ENCODE measurements at places on chromosomes 7 and 10.

DNA sequence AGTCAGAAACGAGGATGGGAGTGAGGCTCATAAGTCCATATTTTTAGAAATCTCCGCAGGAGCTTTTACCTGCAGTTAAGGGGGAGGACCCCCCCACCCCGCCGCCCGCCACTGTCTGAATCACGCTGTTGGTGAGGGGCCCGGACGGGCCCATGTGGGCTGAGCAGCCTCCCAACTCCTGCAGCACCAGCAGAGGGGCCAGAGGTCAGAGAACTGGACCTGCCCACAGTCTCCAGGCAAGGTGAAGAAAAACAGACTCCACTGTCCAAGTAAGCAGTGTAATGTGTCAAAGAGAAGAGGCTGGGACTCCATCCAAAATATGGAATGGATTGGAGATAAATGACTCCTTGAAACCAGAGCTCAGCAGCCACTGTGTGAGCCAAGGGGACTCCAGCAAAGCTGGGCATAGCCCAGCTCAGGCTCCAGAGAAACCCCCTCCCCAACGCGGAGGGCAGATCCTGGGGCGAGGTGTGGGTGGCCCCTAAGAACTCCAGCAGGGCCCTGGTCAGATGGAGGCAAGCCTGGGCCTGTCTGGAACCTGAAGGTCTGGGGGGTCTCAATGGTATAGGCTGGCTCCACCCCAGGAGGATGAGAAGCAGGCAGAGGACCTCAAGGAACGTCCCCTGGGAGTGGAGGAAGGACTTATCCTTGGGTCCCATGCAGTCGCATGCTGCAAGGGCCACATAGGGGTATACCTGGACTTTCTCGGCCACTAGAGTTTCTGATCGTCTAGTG is 128.5 kb upstream of the TNS3 start:
- DNase-seq: no peak

DNA sequence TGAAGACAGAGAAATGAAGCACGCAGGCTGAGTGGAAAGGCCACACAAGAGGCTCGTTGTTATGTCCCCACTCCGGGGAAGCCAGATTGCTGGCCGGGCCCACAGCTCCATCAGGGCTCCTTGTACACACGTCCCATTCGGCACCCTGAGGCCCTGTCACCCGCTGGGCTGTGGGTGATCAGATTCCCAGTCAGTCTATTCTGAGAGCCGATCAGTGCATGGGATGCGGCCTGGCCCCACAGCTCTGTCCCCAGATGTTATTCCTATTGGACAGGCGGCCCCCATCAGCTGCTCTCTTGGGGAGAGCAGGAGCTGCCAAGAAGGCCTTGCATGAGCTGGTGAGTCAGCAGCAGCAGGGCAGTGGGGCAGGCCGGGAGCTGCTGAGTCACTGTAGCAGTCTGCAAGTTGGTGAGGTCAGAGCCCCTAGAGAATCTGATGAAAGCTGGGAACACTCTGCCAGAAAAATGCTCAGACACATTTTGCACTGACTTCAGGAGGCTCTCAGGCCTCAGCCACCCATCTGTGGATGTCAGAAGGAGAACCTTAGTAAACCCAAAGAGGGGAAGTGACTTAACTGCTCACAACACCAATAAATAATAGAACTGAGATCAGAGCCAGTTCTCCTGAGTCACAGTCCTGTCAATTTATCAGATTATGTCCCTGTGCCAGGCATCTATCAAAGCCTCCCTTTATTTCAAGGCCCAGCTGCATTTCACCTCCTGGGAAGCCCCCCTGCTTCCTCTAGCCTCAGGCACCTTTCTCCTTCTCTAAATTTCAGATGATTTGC is 9.4 kb upstream of the PSAP start:
- DNase-seq: peak; percentile 69

- DNase-seq: no peak
These were observed 40.2 kb upstream of the ATXN7L1 start for GRCh38 chr7:105916603-105917002.

GRCh38 chr7:151630358-151630757 is 110.7 kb upstream of the RHEB start:
- DNase-seq: no peak

- DNase-seq: no peak
These were observed 3.6 kb downstream of the NPM3 start for GRCh38 chr10:101779544-101780186.

DNA sequence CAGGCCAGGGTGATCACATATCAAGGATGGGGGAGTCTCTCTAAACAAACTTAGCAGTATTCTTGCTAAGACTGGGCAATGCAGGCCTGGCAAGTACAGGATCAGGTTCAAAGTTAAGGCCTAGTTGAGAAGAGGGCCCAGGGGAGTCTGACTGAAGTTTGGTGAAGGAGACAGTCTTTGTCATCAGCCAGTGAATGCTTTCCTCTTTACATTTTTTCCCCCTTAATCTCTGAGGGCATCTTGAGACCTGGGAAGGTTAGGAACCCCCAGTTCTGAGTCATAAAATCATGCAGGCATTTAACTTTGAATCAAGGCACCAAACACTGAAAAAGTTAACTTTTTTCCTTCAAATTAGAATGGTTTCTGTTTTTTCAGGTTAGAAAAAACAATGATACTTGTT is 311.5 kb downstream of the REEP3 start:
- no peak for DNase-seq

GRCh38 chr10:102101152-102101551 is 19.0 kb downstream of the LDB1 start:
- DNase-seq: no peak

DNA sequence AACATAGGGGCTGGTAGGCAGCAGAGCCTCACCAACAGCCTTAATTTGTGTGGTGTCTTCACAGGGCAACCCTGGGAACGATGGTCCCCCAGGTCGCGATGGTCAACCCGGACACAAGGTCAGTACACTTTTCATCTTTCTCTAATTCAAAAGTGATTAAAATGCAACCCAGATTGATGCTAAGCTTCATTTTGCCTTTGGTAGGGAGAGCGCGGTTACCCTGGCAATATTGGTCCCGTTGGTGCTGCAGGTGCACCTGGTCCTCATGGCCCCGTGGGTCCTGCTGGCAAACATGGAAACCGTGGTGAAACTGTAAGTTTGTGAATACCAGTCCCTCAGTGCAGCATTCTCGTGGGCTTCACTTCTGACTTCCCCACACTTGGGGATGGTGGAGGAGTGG is 30.9 kb downstream of the COL1A2 start:
- DNase-seq: no peak

DNA sequence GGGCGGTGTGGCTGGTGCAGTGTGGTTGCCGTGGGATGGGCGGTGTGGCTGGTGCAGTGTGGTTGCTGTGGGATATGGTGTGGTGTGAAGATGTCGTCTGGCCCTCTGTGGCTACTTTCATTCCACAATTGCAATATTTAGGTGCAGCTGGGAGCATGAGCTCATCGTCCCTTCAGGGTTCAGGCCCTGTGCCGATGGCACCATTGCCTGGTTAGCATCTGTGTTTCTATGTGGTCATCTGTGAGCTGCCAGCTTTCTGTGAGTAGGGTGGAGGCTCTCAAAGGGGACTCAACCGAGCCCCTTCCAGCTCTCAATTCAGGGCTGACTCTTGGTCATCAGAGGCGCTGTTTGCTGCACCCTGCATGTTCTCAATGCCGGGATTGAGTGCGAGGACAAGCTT is 3.6 kb downstream of the ADGRA1 start:
- no peak for DNase-seq

DNA sequence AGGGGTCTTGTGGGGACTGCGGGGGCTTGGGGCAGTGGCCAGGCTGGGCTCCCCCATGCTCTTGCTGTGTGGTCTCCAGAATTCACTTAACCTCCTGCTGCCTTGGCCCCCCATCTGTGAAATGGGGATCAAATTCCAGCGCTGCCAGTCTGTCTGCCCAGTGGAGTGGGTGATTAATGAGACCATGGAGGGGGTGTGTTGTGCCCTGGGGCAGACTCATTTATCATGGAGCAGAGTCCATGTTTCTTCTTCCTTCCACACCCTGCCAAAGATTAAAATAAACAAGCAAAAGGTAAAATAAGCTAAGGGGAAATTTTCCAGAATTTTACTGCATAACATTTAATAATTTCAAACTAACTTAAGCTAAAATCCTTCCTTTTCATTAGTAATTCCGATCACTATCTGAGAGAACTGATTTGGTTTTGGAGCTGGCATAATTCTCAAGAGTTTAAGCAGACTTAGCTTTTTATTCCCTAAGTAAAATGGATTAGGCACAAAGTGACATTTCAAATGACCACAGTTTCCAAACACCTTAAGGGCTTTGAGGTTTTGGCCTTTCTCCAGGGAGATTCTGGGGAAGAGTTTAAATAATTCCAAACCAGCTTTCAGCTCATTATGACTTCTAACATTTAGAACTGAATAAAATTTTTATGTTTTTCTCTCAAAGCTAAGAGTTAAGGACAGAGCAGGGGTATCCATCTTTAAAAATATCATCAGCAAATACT is 211.9 kb downstream of the CXCL12 start:
- no peak for DNase-seq

DNA sequence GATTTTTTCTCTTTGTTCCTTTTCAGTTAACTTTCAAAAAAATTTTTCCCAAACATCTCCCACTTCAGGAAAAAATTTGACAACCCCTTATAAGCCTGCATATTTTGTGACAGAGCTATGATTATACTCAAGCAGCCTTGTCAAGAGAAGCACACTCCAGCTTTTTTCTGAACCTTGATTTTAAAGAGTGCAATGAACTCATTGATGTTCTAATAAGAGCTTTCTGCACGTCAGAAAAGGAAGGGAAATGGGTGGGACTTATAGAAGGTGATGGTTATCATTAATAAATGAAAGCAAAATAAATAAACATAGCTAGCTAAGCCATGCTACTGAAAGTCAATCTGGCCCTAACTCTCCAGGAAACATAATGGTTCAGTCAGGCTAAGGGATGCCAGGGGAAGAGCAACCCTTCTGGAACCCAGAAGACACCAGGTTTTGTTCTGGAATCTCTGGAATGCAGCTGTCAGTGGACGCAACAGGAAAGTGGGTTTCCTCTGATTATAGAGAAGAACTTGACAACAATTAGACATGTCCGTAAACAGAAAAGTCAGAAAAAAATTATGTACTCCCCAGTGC is 76.1 kb downstream of the NHLRC2 start:
- DNase-seq: no peak

DNA sequence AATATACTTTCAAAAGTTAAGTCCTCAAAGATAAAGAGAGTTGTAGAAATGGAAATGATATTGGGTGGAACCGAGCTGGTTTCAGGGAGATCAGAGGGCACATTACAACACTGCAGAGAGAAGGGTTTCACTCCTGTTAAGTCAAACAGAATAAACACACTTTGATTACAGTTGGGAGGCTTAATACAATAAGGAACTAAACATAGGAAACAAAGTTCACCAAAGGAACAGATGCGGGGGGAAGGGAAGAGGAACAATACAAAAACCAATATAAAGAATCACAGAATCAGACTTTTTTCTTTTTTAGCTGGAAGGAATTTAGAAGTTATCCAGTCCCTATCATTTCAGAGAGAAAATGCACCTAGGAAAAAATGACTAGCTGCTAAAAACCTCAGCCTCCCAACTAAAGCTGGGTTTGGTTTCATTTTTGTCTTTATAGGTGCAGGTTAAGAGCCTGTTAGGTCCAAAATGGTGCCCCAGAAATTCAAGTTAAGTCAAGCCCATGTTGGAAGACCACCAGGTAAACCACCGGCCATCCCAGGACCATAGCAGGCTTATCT is 81.9 kb downstream of the DNMBP start:
- DNase-seq: no peak

GRCh38 chr7:15778191-15778590 is 91.7 kb upstream of the MEOX2 start:
- DNase-seq: no peak

DNA sequence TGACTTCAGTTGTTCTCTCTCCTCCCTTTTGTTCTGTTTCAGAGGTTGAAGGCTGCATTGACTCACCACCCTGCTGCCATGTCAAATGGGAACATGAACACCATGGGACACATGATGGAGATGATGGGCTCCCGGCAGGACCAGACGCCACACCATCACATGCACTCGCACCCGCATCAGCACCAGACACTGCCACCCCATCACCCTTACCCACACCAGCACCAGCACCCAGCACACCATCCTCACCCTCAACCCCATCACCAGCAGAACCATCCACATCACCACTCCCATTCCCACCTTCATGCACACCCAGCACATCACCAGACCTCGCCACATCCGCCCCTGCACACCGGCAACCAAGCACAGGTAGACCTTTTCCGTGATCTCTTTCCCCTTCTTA is 154.0 kb downstream of the TRIL start:
- DNase-seq: no peak

DNA sequence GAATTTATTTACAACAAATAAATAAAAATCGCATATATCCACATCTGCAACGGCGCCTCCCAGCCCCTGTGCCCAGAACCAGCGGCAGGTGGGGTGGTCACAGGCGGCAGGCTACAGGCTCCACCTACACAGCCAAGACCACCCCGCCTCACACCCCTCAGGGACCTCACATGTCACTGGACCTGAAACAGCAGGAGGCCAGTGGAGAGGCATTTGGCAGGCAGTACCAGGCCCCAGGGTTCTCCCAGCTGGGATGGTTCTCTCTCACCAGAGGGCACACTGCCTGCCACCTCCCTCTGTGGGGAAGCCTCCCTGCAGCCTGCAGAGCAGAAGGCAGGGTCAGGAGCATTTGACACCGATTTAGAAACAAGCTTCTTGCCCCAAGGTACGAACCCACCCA is 81.5 kb downstream of the MAD1L1 start:
- no peak for DNase-seq

DNA sequence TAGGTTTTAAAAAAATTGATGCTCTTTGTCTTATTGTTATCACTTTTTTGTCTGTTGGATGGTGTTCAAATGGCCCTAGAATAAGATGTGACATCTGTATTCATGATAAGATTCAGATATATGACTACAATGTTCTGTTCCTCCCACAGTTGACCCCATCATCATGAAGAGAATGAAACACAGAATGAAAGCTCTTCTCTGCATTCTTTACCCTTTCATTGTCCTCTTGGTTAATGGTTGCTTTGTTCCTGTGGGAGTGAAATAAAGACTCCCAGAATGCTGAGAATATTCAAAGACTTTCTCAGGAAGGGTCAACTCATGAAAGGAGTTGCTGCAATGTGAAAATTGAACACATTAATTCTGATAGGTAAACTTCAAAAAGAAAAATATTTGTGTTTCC is 1015.8 kb downstream of the SORCS3 start:
- no peak for DNase-seq

- DNase-seq: no peak
These were observed 3.4 kb downstream of the TACR2 start for GRCh38 chr10:69413221-69413865.

GRCh38 chr10:106987362-106987761 is 177.1 kb downstream of the SORCS1 start:
- DNase-seq: no peak

DNA sequence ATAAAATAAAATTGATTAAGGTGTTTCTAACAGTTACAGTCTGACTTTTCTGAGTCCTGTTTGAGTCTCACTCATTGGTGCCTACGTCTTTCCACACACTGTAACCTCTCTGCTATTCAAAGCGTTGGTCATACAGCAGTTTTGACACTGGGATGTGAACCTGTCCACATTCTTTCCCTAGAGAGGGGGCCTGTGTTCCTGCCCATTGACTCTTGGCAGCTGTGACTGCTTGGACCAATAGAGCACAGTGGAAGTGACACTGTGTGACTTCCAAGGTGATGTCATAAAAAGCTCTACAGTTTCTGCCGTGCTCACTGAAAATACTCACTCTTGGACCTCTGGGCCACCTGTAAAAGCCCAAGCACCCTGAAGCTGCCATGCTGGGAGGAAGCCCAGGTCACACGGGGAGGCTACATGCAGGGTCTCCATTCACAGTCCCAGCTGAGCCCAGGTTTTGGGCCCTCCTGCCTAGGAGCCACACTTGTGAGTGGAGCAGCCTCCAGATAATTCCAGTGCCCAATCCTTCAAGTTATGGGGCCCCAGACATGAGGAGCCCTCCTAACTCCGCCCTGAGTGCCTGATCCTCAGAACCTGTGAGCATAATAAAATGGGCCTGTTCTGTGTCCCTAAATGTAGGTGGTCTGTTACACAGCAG is 704 bp upstream of the ANTXRL start:
- no peak for DNase-seq

All from NCI-H2081 (cell line).